T-helper 17 cell (primary cell): ENCODE measurements at places on chromosomes 2 and 18. TPM values are rescaled to one million over a fixed set of nuclear protein-coding genes. Genes with fewer than 3 reads are reported as not detected.

DNA sequence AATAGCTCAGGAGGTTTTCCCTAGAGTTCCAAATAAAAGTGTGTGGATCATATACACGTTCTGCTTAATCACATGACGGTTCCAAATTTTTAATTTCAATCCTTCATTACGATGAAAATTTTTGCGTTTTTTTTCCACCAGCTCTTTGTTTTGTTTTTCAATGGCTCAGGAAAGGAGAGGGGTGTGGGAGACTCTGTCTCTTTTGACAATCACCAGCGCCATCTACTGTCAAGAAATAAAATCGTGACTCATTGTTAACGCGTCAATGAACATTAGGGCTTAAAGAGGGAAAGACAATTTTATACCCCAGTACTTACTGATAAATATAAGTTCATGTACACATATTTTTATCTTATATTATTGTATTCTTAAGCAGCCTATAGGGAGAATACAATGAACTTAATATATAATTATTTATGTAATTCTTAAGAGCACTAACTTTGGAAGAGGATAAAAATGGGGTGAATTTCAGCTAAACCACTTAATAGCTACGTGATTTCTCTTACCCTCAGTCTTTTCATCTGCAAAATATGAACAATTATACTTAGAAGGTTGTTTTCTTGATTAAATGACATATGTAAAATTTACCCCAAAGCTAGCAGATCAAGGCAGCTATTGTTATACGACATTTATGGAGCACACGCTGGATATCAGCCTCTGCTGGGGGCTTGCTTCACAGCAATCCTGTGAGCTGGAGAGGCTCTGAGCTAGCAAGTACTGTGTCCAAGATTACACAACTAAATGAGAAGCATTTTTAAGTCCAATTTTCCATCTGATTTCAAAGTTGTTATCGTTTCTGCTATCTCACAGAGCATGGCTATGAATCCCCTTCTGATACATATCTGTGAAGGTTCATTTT lies 47.4 kb upstream of the RMDN2 start:
- no peak overlapping the region for H3K4me3 ChIP-seq
- H3K27me3 ChIP-seq, result peaks cover 38% of the 10 kb centered on the region
- H3K27ac ChIP-seq, result no peak overlapping the region

DNA sequence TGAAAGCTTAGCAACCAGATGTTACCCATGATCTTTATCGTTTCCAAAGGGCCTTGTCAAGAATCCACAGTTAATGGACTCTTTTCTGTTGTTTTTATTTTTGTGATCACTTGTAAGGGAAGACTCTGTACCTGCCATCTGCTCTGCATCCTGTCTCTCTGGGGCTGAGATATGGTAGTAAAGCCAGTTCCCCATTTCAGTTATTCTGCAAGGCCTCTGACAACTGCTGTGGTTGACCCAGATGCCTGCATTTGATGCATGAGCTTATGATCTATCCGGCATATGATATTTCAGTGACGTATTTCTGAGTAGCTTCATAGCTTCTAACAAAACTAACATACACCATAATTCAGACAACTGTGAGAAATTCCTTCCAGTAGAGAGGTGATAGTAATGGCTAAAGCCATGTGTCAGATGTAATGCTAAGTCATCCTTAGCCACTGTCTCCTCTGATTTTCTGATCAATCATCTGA lies 105.1 kb downstream of the TPO start:
- peak; percentile 20 for DNase-seq
- peak overlapping the region; percentile 83 for H3K4me3 ChIP-seq
- no peaks in the 10 kb centered on the region for H3K27me3 ChIP-seq

DNA sequence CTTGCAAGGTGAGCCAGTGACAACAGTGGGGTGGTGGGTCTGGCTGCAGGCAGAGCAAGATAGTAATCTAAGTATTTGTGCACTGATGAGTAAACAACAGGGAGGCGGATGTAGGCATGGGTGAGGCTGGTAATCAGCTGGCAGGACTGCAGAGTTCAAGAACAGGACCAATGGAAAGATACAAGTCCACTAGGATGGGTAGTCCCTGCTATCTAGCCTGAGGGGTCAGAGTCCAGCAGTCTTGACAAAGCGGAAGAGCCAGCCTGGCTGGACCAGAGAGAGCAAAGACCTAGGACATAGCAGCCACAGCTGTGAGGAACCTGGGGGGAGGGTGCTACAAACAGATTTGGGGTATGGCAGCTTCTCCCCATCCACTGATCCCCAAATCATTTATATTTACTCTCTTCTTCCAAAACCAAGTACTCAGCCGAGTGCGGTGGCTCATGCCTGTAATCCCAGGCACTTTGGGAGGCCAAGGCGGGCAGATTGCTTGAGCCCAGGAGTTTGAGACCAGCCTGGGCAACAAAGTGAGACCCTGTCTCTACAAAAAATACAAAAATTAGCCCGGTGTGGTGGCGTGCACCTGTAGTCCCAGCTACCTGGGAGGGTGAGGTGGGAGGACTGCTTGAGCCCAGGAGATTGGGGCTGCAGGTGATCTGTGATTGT lies 25.9 kb downstream of the VIL1 start:
- no peaks in the 10 kb centered on the region for H3K27me3 ChIP-seq
- H3K27ac ChIP-seq, result no peak overlapping the region
- H3K4me1 ChIP-seq, result peaks cover 7% of the 10 kb centered on the region
- no peak for DNase-seq
- peaks cover 4% of the 10 kb centered on the region for H3K36me3 ChIP-seq

The SERPINB4 gene
- not detected for total RNA-seq

- H3K4me3 ChIP-seq, result no peak overlapping the region
- peaks cover 12% of the 10 kb centered on the region for H3K36me3 ChIP-seq
- H3K27me3 ChIP-seq, result no peaks in the 10 kb centered on the region
- peak overlapping the region; percentile 94 for H3K27ac ChIP-seq
- no peak for DNase-seq
Measured at GRCh38 chr2:25797620-25798488, 80.4 kb downstream of the ASXL2 start.

DNA sequence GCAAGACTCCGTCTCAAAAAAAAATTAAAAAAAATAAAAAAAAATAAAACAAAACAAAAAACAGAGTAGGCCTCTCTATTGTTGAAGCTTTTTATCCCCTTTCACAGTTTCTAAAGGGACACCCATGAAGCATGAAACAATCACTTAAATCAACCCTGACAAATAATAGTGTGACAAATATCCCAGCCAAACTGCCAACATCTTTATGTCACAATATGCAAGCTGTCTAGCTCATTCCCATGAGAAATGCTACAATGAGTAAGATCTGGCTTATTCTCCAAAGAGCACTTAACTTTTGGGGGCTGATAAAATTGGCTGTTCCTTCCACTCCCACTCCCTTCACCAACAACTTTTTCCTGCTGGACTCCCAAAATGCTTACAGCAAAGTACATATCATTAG lies 21.7 kb upstream of the ABCA12 start:
- H3K27me3 ChIP-seq, result no peaks in the 10 kb centered on the region
- no peak overlapping the region for H3K27ac ChIP-seq
- DNase-seq, result no peak
- no peak overlapping the region for H3K4me3 ChIP-seq

DNA sequence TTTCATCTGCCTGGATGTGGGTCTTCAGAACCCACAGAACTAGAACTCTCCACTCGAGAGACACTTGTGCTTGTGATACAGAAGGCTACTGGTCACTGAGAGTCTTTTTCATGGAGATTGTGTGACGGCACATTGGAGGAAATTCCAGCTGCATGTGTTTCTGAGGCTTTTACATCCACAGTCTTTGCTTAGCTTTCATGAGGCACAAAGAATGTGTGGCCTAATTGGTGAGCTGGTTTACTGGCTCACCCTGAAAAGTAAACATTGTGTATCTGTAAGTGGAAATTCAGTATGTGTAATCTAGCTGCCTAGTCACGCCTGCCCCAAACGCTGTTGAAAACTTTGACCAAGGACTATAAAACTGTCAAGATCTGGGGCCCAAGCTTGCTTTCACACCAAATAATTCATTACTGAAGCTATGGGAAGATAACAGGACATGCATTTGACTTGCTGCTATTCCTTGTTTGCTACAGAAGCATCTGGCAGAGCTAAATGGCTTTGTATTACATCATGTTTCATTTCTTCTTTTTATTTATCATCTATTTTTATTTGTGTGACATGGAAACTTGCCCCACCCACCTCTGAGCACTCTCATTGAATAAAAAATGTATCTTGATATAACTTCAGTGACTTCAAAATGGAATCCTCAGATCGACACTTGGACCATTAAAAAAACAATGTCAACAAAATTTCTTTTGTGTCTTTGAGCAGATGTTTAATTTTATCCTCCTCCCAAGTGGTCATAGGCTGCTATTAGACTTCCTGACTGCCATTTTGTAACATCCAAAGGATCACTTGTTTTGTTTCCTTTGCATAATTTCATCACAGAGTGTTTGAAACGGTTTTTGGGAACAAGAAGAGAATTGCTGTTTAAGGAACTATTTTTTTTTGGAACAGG lies 80.2 kb downstream of the EFEMP1 start:
- H3K4me3 ChIP-seq, result no peak overlapping the region
- peaks cover 5% of the 10 kb centered on the region for H3K27me3 ChIP-seq
- H3K4me1 ChIP-seq, result no peaks in the 10 kb centered on the region
- no peaks in the 10 kb centered on the region for H3K36me3 ChIP-seq

GRCh38 chr2:45134726-45135125 lies 125.5 kb upstream of the SIX2 start:
- no peak for DNase-seq
- H3K4me3 ChIP-seq, result no peak overlapping the region
- no peaks in the 10 kb centered on the region for H3K36me3 ChIP-seq
- H3K27me3 ChIP-seq, result peaks cover 45% of the 10 kb centered on the region
- H3K4me1 ChIP-seq, result no peaks in the 10 kb centered on the region

DNA sequence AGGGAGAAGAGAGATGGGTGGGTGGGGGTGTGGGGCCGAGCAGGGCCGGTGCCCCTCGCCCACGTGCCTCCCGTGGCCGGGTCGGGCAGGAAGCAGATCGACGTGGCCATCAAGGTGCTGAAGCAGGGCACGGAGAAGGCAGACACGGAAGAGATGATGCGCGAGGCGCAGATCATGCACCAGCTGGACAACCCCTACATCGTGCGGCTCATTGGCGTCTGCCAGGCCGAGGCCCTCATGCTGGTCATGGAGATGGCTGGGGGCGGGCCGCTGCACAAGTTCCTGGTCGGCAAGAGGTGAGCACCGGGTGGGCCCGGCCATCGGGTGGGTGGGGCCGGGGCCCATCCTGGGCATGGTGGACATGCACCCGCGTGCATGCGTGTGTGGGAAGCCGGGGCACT lies 21.8 kb downstream of the ZAP70 start:
- no peak for DNase-seq
- H3K4me3 ChIP-seq, result no peak overlapping the region
- no peaks in the 10 kb centered on the region for H3K27me3 ChIP-seq
- H3K4me1 ChIP-seq, result peaks cover 22% of the 10 kb centered on the region
- H3K36me3 ChIP-seq, result peaks cover 8% of the 10 kb centered on the region

The MAL gene
- total RNA-seq, result 159 TPM

DNA sequence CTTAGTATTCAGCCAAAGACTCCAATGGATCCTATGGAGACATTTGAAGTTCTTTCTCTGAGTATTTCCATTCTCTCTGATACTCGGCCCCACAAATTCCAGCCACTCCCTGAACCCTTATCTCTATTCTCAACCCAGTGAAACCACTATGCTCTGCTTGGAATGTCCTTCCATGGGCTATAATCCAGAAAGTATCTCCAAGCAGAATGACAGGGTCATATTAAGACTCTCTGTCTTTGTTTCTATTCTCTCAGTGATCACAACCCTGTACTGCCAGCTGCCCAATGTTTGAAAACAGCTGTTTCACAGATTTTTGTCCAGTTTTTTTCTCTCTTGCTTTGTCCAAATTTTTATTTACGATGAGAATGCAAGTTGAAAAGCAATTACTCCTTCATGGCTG lies 21.9 kb downstream of the CHMP3 start:
- no peak overlapping the region for H3K4me3 ChIP-seq
- no peak for DNase-seq
- no peak overlapping the region for H3K27ac ChIP-seq
- H3K36me3 ChIP-seq, result peaks cover 6% of the 10 kb centered on the region
- H3K27me3 ChIP-seq, result no peaks in the 10 kb centered on the region
- peaks cover 5% of the 10 kb centered on the region for H3K4me1 ChIP-seq

The UGT1A3 gene
- total RNA-seq, result not detected

DNA sequence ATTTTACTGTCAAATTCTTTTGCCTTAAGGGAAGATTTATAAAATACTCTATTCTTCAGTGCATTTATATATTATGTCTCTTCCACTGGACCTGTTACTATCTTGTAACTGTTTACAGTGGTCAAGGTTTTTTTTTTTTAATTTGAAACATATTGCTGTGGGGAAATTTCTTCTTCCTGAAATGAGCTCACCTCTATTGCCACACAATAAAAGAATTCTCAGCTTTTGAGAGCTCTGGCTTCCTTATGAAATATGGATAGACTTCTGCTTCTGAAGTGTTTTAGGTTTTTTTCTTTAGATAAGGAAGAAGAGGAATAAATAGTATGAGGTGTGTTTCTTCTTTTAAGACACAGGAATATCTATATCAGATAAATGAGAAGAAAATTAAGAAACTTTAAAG lies 7.7 kb downstream of the VRK2 start:
- H3K27ac ChIP-seq, result no peak overlapping the region
- DNase-seq, result no peak
- no peak overlapping the region for H3K4me3 ChIP-seq
- H3K4me1 ChIP-seq, result peaks cover 25% of the 10 kb centered on the region
- no peaks in the 10 kb centered on the region for H3K27me3 ChIP-seq

- H3K4me3 ChIP-seq, result no peak overlapping the region
- no peak for DNase-seq
- H3K27ac ChIP-seq, result no peak overlapping the region
- H3K4me1 ChIP-seq, result peaks cover 29% of the 10 kb centered on the region
Measured at GRCh38 chr18:21052385-21052784, 59.2 kb downstream of the ROCK1 start.

DNA sequence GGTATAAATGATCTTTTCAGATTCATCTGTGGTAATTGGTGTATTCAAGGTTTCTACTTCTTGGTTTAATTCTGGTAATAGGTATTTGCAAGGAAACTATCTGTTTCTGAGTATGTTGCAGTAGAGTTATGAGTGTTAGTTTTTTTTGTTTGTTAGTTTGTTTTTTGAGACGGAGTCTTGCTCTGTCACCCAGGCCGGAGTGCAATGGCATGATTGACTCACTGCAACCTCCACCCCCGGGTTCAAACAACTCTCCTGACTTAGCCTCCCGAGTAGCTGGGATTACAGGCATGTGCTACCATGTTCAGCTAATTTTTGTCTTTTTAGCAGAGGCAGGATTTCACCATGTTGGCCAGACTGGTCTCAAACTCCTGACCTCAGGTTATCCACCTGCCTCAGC lies 60.9 kb upstream of the IL1R2 start:
- no peak overlapping the region for H3K4me3 ChIP-seq
- peaks cover 2% of the 10 kb centered on the region for H3K36me3 ChIP-seq
- H3K4me1 ChIP-seq, result peaks cover 4% of the 10 kb centered on the region
- no peak overlapping the region for H3K27ac ChIP-seq
- DNase-seq, result no peak
